ENCODE measurements at places on chromosomes 13 and 19.
A peak's percentile ranks its signal among the peaks of the same experiment; 100 is the strongest.

DNA sequence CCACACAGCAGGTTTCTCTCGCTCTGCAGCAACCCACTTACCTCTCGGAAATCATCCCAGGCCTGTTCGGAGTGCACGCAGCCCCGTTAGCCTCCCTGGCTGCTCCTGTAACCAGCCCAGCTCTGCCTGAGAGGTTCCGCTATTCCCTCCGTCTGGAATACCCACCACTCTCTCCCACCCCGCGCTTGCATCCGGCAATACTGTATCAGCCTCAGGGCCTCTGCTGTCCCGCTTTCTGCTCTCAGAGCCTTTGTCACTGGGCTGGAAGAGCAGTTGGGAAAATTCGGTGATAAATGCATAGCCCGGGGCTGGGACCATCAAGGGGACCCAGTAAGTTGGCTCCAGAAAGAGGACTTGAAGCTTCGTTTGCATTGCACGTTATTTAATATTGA lies 759 bp upstream of the TLE6 start:
- peaks cover 7% of the 10 kb centered on the region for H3K4me1 ChIP-seq
- H3K27ac ChIP-seq: no peak overlapping the region
- H3K4me3 ChIP-seq: peak overlapping the region; percentile 36
- H3K27me3 ChIP-seq: peaks cover 9% of the 10 kb centered on the region
- no peaks in the 10 kb centered on the region for H3K36me3 ChIP-seq

- H3K27ac ChIP-seq: no peak overlapping the region
- no peaks in the 10 kb centered on the region for H3K36me3 ChIP-seq
- H3K27me3 ChIP-seq: peaks cover 14% of the 10 kb centered on the region
- H3K4me3 ChIP-seq: no peak overlapping the region
Measured at GRCh38 chr19:41746593-41747227, 8.6 kb upstream of the CEACAM6 start.

GRCh38 chr13:98181111-98181815 lies 4.2 kb upstream of the RNF113B start:
- no peak overlapping the region for H3K4me3 ChIP-seq
- H3K27ac ChIP-seq: no peak overlapping the region
- DNase-seq: no peak
- no peaks in the 10 kb centered on the region for H3K27me3 ChIP-seq

DNA sequence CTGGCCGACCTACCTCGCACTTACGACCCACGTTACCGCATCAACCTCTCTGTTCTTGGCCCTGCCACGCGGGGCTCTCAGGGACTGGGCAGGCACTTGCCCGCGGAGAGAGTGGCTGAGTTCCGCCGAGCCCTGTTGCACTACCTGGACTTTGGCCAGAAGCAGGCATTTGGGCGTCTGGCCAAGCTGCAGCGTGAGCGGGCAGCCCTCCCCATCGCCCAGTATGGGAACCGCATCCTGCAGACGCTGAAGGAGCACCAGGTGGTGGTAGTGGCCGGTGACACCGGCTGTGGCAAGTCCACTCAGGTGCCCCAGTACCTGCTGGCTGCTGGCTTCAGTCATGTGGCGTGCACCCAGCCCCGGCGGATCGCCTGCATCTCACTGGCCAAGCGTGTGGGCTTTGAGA lies 4.2 kb downstream of the DHX34 start:
- peaks cover 55% of the 10 kb centered on the region for H3K36me3 ChIP-seq
- no peaks in the 10 kb centered on the region for H3K27me3 ChIP-seq
- no peak overlapping the region for H3K27ac ChIP-seq

DNA sequence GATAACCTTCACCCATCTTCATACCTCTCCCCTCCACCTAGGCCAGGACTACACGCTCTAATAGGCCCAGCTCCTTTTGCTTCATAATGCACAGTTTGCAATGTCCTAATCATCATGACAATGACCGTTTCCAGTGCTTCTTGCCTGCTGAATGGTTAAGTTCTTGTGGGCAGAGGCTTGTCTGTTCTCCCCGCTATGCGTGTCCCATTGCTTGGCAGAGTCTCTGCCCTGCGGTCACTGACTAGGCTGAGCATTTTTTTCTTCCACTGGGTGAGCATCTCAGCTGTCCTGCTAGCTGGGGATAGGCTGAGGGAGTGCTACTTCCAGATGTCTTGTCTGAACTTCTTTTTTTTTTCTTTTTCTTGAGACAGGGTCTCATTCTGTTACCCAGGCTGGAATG lies 314.7 kb downstream of the UQCRFS1 start:
- H3K27ac ChIP-seq: no peak overlapping the region
- H3K27me3 ChIP-seq: no peaks in the 10 kb centered on the region
- H3K4me3 ChIP-seq: no peak overlapping the region
- no peak for DNase-seq
- H3K4me1 ChIP-seq: no peaks in the 10 kb centered on the region

GRCh38 chr19:48081106-48081505 lies 29.5 kb downstream of the PLA2G4C start:
- no peaks in the 10 kb centered on the region for H3K4me1 ChIP-seq
- H3K27ac ChIP-seq: no peak overlapping the region
- no peak overlapping the region for H3K4me3 ChIP-seq
- no peak for DNase-seq

DNA sequence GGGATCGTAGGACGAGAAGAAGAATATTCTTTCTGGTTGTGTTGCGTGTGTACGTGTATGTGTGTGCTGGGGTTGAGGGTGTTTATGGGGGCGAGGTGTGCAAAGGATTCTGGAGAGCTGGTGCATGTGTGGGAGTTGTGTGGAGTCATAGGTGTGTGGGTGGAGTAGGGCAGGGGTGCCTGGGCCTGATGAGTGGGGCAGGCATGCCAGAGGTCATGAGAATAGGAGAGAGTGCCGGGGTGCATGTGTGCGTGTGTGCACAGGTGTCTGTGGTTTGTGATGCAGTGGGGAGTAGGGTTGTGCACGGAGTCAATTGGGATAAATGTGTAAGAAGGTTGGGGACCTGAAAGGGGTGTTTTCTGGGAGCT lies 649 bp downstream of the TMEM91 start:
- DNase-seq: no peak
- peak overlapping the region; percentile 55 for H3K4me3 ChIP-seq
- H3K27me3 ChIP-seq: no peaks in the 10 kb centered on the region
- H3K4me1 ChIP-seq: peaks cover 22% of the 10 kb centered on the region
- H3K36me3 ChIP-seq: no peaks in the 10 kb centered on the region

DNA sequence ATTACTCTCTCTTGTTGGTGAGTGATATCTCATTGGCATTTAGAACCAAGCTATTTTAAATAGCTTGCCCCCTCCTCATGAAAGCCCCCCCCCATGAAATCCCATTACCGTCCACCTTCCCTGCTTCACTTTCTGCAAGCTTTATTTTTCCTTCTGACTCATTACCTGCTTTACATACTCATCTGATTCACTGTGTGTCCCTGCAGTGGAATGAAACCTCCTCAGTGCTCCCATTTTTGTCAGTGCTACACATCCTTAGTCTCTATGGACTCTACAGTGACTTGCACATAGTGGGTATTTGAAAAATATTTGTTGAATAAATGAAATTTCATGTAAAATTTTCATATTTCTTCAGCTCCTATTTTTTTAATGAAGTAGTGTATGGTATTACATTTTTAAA lies 62.3 kb downstream of the DOCK9 start:
- H3K27ac ChIP-seq: no peak overlapping the region
- peaks cover 7% of the 10 kb centered on the region for H3K4me1 ChIP-seq
- no peaks in the 10 kb centered on the region for H3K27me3 ChIP-seq
- DNase-seq: no peak

DNA sequence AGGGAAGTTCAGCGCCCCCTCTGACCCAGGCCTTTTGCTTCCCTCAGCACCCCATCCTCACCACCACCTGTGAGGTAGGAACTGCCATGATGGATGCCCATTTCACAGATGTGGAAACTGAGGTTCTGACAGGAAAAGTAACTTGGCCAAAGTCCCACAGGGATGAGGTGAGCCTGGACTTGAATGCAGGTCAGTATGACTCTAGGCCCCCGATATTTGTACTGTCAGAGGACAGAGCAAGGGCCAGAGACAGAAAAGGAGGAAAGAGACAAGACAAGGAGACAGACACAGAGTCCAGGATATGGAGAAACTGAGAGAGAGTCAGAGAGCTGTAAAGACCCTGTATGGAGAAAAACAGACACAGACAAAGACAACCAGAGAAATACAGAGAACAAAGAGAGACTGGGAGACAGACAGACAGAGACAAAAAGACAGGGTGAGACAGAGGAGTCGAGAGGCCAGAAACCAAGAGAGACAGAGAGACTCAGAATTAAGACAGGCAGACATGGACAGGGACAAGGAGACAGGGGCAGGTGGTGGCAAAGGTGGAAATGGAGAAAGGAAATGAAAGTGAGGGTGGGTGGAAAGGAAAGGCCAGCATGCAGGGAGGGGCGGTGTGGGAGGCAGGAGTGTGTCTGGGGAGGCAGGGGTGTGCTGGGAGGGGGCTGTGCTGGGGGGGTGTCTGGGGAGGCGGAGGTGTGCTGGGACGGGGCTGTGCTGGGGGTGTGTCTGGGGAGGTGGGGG lies 5.0 kb downstream of the ERFL start:
- H3K27ac ChIP-seq: no peak overlapping the region
- no peak overlapping the region for H3K4me3 ChIP-seq
- peaks cover 78% of the 10 kb centered on the region for H3K27me3 ChIP-seq
- H3K36me3 ChIP-seq: no peaks in the 10 kb centered on the region
- DNase-seq: no peak

GRCh38 chr19:17467471-17468301 lies 2.6 kb upstream of the SLC27A1 start:
- no peaks in the 10 kb centered on the region for H3K27me3 ChIP-seq
- no peaks in the 10 kb centered on the region for H3K36me3 ChIP-seq
- H3K4me3 ChIP-seq: no peak overlapping the region
- no peak for DNase-seq
- H3K27ac ChIP-seq: no peak overlapping the region

DNA sequence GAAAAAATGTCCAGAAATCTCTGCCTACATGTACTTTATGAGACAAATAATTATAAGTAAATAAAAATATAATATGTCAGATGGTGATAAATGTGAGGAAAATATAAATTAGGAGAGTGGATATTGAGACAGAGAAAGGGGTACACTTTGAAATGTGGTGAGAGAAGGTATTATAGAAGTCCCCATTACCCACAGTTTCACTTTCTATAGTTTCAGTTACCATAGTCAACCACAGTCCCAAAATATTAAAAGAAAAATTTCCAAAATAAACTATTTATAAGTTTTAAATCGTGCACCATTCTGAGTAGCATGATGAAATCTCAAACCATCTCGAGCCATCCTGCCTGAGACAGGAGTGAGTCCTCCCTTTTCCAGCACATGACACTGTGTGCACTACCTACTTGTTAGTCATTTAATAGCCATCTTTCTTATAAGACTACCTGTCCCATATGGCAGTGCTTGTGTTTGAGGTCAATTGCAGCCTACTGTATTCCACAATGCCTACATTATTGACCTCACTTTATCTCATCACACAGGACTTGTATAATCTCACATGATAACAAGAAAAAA lies 653.7 kb downstream of the DACH1 start:
- DNase-seq: no peak
- no peak overlapping the region for H3K4me3 ChIP-seq
- H3K4me1 ChIP-seq: no peaks in the 10 kb centered on the region

- DNase-seq: no peak
- no peaks in the 10 kb centered on the region for H3K27me3 ChIP-seq
- H3K4me3 ChIP-seq: peak overlapping the region; percentile 26
- H3K36me3 ChIP-seq: no peaks in the 10 kb centered on the region
- no peak overlapping the region for H3K27ac ChIP-seq
- peaks cover 22% of the 10 kb centered on the region for H3K4me1 ChIP-seq
Measured at GRCh38 chr19:8208119-8208921, 850 bp upstream of the CERS4 start.

DNA sequence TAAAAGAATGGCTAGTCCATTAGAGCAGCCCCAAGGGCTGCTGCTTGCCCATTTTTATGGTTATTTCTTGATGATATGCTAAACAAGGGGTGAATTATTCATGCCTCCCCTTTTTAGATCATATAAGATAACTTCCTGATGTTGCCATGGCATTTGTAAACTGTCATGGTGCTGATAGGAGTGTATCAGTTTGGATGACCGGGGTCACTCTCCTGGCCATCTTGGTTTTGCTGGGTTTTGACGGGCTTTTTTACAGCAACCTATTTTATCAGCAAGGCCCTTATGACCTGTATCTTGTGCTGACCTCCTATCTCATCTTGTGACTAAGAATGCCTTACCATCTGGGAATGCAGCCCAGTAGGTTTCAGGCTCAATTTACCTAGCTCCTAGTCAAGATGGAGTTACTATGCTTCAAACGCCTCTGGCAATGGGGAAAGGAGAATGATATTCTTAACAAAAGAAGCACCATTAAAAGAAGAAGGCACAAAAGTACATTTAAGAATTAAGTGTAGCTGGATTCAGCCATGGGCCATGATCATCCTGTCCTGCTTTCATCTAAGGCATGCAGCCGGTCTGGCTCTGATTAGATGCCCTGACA lies 1156.0 kb downstream of the PCDH9 start:
- no peak overlapping the region for H3K27ac ChIP-seq
- H3K4me3 ChIP-seq: no peak overlapping the region
- DNase-seq: no peak
- H3K36me3 ChIP-seq: no peaks in the 10 kb centered on the region
- H3K27me3 ChIP-seq: no peaks in the 10 kb centered on the region

GRCh38 chr19:37955986-37956385 lies 49.0 kb downstream of the SIPA1L3 start:
- DNase-seq: no peak
- no peaks in the 10 kb centered on the region for H3K27me3 ChIP-seq
- no peaks in the 10 kb centered on the region for H3K36me3 ChIP-seq
- no peak overlapping the region for H3K27ac ChIP-seq

- no peaks in the 10 kb centered on the region for H3K36me3 ChIP-seq
- no peak overlapping the region for H3K27ac ChIP-seq
- no peak overlapping the region for H3K4me3 ChIP-seq
- DNase-seq: peak; percentile 19
- H3K27me3 ChIP-seq: no peaks in the 10 kb centered on the region
Measured at GRCh38 chr19:56637976-56638555, 4.9 kb upstream of the SMIM17 start.

GRCh38 chr13:74838096-74838495 lies 643.9 kb downstream of the TBC1D4 start:
- H3K27ac ChIP-seq: no peak overlapping the region
- DNase-seq: no peak
- H3K36me3 ChIP-seq: no peaks in the 10 kb centered on the region
- no peak overlapping the region for H3K4me3 ChIP-seq

DNA sequence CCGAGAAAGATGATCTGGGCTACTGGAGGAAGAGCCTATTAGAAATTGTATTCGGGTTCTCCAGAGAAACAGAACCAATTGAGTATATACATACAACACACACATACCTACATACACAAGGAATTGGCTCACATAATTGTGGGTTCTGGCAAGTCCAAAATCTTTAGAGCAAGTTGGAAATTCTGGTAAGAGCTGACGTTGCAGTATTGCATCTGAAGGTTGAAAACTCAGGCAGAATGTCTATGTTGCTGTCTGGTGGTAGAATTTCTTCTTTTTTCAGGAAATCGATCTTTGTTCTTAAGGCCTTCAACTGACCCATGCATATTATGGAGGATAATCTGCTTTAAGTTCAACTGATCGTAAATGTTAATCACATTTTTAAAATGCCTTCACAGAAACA lies 15.5 kb upstream of the OLFM4 start:
- H3K27ac ChIP-seq: no peak overlapping the region
- peaks cover 3% of the 10 kb centered on the region for H3K4me1 ChIP-seq
- DNase-seq: no peak
- H3K36me3 ChIP-seq: no peaks in the 10 kb centered on the region
- H3K4me3 ChIP-seq: no peak overlapping the region
